ENCODE measurements at places on chromosomes 3 and 15.

GRCh38 chr3:65617209-65617608 lies 421.5 kb downstream of the MAGI1 start:
- DNase-seq, result no peak

- DNase-seq, result no peak
Observed at GRCh38 chr3:188099907-188100306, 54.0 kb upstream of the LPP start.

GRCh38 chr3:171850960-171851659 lies 8.0 kb downstream of the TMEM212 start:
- DNase-seq, result no peak

DNA sequence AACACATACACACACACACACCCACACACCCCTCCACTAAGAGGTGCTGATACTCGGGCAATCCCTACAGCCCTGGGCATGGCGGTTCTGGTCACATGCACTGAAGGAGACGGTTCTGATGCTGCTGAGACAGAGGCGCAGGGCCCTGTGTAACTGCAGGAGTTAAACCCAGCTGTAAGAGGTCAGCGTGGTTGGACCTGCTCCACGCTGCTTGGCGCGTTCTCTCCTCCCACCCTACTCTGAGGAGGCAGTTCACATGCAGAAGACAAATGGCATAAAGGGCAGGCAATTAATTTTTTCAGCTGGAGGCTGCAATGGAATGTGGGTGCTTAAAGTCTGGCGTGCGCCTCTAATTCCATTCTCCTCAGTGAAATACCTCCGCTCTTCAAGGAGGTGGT lies 35.2 kb downstream of the GRK7 start:
- DNase-seq, result no peak

- no peak for DNase-seq
Observed at GRCh38 chr15:48823706-48824105, 12.8 kb upstream of the CEP152 start.

DNA sequence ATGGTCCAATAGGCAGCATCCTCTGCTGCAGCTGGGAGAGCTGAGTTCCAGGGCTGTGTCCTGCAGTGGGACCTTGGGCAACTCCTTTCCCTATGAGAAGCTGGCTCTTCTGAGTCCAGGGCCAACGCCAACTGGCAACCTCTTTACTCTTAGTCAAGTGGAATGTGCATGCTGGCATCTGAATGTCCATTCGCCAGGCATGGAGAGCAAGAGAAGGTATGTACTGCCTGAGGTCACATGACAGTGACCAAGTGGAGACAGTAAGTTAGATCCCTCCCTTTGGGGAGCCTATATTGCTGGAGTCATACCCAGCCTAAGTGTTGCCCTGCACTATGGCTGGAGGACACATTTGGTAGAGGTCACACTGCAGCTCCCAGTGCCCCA lies 12.1 kb downstream of the HEMK1 start:
- DNase-seq, result no peak

DNA sequence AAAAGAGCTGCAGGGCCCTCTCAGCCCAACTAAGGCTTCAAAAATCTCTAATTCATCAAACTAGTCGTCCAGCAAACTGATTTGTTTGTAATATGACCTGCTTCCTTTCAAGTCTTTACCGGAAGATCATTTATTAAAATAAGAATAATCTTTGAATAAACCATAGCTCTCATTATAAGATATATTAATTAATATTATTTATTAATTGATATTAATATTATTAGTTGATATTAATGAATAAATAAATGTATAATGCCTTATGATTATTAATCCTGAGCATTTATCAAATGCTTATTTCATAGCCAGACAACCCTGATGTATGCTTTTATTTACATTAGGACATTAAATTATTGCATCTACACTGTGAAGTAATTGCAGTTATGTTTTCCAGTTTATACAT lies 550.7 kb upstream of the ALCAM start:
- DNase-seq, result no peak

- no peak for DNase-seq
Observed at GRCh38 chr3:37763309-37763708, 98.4 kb upstream of the CTDSPL start.

DNA sequence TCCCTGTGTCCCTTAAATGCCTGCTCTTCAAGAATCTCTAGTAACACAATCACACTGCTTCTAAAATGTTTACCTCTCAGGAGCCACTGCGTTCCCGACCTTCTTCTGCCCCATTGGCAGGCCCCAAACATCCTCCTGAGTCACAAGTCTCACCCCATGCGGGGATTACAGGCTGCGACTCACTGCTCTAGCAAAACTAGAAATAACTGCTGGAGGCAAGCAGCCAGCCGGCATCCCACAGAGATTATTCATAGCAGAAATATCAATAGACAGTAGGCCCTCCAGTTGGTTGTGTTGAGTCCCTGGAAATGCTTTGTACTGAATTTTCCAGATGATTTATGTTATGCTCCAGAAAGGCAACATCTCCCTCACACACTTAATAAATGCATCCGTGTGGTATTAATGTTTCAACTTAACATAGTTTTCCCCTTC lies 64.8 kb downstream of the RFTN1 start:
- DNase-seq, result peak; percentile 3

DNA sequence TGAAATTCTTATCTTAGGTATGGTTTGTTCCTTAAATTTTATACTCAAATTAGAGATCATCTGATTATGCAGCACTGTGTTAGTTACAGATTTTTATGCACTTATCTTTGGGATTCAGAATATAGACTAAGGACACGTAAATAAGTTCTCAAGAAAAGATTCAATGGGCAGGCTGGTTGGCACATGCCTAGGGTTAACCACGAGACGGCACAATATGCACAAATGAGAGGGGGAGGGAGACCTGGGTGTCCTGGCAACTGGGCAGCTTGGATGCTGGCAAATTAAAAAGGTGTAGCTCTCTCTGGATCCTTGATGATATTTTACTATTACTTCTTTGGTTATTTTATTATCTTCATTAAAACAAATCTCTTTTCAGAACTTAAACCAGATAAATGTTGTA lies 672 bp downstream of the AADAC start:
- DNase-seq, result no peak

GRCh38 chr3:40381904-40382616 lies 4.9 kb upstream of the ENTPD3 start:
- DNase-seq, result no peak

GRCh38 chr3:51717947-51718346 lies 11.1 kb downstream of the GRM2 start:
- DNase-seq, result no peak

GRCh38 chr3:24311881-24312280 lies 182.8 kb downstream of the THRB start:
- no peak for DNase-seq

DNA sequence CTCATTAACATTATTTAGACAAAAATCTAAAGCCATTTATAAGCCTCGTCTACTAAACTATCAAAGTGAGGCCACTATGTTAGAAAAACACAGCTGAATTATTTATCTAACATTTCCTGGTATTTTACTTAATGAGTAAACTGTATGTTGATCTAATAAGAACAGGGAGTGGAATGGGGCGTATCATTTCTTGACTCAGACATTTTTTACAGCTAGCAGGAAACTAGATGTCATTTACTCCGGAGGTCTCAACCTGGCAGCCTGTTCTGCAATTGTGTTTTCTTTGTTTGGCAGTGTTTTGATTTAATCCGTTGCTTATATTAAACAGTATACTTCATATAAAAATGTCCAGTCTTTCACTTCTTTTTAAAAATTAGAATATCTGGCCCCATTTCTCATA lies 79.1 kb upstream of the ABI3BP start:
- no peak for DNase-seq

- DNase-seq, result no peak
Observed at GRCh38 chr15:23877502-23878412, 190.7 kb upstream of the NDN start.

DNA sequence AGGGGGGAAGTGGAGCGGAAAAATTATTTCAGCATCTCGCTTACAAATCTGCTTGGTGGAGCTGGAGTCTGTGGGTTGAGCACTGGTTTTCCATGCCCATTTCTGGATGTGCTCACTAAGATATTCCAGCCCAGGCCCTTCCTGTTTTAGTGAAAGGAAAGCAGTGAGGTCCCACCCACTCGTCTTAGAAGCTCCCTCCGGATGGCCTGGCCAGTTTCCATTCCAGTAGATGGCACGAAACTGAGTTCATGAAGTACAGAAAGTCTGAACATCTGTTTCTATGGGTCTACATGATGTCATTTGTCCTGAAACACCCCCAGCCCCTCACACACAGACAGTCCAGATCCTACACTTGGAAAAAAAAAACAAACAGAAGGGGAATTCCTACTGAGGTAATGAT lies 31.9 kb upstream of the THSD4 start:
- no peak for DNase-seq

GRCh38 chr3:197512691-197513571 lies 42.8 kb downstream of the BDH1 start:
- no peak for DNase-seq

- DNase-seq, result no peak
Observed at GRCh38 chr3:94001191-94001590, 21.2 kb downstream of the ARL13B start.

GRCh38 chr3:33807191-33807590 lies 8.8 kb downstream of the PDCD6IP start:
- no peak for DNase-seq

- no peak for DNase-seq
Observed at GRCh38 chr15:47184908-47185801, 532.1 kb upstream of the SEMA6D start.

GRCh38 chr3:149224736-149225594 lies 3.3 kb upstream of the CP start:
- DNase-seq, result peak; percentile 1

- DNase-seq, result no peak
Observed at GRCh38 chr3:66466606-66467270, 34.1 kb downstream of the LRIG1 start.

GRCh38 chr3:195559723-195560409 lies 16.7 kb upstream of the PPP1R2 start:
- no peak for DNase-seq

DNA sequence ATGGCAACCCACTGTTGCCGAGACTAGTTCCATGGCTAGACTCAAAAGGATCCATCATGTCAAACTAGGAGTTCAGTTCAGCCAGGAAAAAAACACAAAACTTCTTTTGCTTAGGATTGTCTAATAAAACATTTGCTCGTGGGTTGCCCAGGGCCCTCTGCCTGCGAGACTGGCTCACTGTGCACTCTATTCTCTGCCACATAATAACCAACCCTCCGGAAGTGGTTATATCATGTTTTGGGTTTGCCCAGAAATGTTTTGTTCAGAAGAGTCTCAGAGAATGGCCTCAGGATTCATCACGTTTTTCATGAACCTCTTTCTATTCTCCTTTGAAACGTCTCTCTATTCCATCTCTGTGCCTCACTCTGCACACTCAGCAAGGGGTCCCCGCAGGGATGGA lies 216.1 kb downstream of the SV2B start:
- DNase-seq, result no peak

GRCh38 chr15:78933823-78934654 lies 10.8 kb downstream of the CTSH start:
- no peak for DNase-seq

- no peak for DNase-seq
Observed at GRCh38 chr3:116399701-116400226, 45.5 kb downstream of the LSAMP start.

GRCh38 chr3:12708584-12709192 lies 44.8 kb upstream of the RAF1 start:
- DNase-seq, result no peak

- DNase-seq, result no peak
Observed at GRCh38 chr3:66490214-66490613, 10.6 kb downstream of the LRIG1 start.

- DNase-seq, result no peak
Observed at GRCh38 chr3:114746502-114746901, 400.6 kb downstream of the ZBTB20 start.

DNA sequence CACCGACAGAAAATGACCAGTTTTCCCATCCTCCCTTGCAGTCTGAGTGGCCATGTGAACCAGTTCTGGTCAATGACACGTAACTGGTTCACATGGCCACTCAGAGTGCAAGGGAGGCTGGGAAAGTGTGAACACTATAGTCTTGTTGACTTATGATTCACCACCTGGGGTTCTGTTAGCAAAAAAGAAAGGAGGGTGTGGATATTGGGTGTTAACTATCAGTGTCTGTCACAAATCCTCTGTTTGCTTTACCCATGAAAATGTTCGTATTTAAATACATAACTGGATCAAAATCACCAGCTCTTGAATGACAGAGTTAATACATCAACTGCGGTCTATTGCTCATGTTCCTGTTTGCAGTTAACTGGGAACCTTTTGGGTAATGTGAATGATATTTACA lies 92.3 kb downstream of the ADAMTSL3 start:
- DNase-seq, result no peak

- no peak for DNase-seq
Observed at GRCh38 chr3:128170866-128171516, 17.7 kb downstream of the EEFSEC start.

GRCh38 chr3:123920383-123920782 lies 36.3 kb upstream of the MYLK start:
- no peak for DNase-seq

DNA sequence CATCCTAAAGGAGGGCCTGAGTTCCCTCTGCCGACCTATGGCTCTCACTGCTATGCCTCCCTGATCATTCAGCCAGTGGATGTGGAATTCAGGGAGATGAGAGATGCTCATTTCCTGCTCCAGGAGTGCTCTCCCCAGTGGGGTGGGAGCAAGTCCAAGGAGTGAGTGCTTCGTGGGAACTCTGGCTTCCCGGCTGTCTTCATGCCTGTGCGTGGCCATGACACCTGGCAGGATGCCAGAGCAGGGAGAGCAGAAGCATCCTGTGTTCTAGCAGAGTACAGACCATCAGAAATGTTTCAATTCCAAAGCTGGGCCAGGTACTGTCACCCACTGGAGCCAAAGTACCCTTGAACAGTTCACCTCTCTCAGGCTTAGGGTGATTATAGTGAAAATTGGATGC lies 45.1 kb downstream of the APH1B start:
- no peak for DNase-seq

DNA sequence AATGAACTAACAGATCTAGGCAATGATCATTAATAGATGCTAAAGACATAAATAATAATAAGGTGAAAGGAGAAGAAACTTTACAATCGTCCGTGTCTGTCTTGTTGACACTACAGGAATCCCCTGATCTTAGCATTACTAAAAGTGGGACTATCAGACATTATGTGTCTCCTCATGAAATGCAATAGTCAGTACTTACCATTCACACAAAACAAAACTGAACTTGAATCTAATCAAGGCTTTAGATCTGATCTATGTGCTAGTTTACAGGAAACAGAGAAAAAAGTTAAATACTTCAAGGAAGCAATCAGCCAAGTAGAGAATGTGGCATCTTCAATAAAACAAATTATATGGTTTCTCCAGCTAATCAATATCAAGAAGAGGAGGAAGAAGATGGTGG lies 73.7 kb downstream of the PIK3CB start:
- no peak for DNase-seq
